Diencephalon (tissue), 1 donor: ENCODE measurements at places on chromosomes 6 and 20. TPM values are rescaled to one million over a fixed set of nuclear protein-coding genes. Genes with fewer than 3 reads are reported as not detected.

The GGTLC1 gene
- not detected for total RNA-seq

The EYA4 gene
- 3.5 TPM for total RNA-seq

The ISM1 gene
- total RNA-seq = 2.8 TPM

The PGBD1 gene
- 17.8 TPM for total RNA-seq

The SYCP2 gene
- 4.2 TPM for total RNA-seq

The TMEM74B gene
- total RNA-seq = 16.1 TPM

The MRPS10 gene
- total RNA-seq = 52.1 TPM

The MOG gene
- 1.4 TPM for total RNA-seq

The TSPO2 gene
- total RNA-seq = not detected

The RFX6 gene
- not detected for total RNA-seq

The JPH2 gene
- total RNA-seq = 0.46 TPM

The SYNGAP1 gene
- 27.7 TPM for total RNA-seq

The TRIM31 gene
- not detected for total RNA-seq

The INSM1 gene
- total RNA-seq = 8.8 TPM

The PCSK2 gene
- total RNA-seq = 30.2 TPM

The LST1 gene
- total RNA-seq = 6.0 TPM

The TGM3 gene
- 0.46 TPM for total RNA-seq

The ZC2HC1B gene
- total RNA-seq = not detected

The PDSS2 gene
- total RNA-seq = 11.5 TPM
